Stimulated activated CD8-positive, alpha-beta memory T cell treated with anti-CD3 and anti-CD28 coated beads, Interleukin-2, amount 100 ng/mL, for 1 hour (primary cell): ENCODE measurements at places on chromosomes 4 and X.

DNA sequence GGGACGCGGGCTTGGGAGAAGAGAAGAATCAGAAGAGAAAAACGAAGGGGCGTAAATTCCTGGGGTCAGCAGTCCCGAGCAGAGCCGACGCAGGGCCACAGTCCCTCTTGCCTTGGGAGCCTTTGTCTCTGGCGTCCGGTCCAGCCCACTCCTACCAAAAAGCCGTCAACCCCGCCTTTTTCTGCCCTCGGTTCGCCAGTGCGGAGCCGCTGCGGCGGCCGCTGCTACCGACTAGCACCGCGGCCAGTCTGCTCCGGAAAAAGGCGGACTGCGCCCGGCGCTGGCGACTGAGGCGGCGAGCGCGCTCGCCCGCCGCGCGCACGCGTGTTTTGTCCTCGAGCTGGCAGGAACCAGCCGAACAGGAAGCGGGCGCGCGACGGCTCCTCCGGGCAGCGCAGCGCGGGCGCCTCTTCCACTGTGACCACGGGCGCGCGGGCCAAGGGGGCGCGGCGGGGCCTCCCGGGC, 502 bp downstream of the HNRNPDL start:
- DNase-seq, result no peak

DNA sequence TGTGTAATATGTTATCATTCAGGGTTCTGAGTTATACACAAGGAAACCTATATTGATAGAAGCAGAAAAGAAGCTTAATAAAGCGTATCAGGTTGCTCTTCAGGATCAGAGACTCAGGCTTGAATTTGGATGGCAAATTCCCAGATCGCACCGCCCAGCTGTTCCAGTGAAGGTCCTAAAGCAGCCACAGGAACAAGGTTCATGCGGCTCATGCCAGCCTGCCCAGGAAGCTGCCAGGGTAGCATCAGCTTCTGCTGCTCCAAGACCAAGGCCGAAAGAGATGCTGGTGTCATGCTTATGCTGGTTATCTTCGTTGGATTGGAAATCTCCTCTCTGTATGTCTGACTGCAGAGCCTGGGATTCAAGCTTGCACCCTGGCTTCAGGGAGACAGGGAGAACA, 127.7 kb downstream of the MANBA start:
- DNase-seq, result no peak

DNA sequence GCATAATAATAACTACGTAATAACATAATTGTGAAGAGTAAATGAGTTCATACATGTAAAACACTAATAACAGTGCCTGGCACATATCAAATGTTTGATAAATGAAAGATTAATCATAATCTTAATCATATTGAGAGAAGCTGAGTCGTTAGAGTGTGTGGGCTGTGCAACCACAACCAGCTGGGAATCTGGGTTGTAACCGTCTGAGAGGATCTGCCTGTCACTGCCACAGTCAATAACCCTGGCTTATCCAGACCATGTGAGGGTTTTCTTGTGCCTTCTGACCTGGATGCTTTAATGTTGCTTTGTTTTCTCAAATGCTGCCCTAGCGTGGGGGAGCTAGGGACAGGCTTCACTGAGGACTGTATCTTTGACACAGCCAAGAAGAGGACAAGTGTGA, 73.9 kb downstream of the TRPC5 start:
- DNase-seq, result no peak

DNA sequence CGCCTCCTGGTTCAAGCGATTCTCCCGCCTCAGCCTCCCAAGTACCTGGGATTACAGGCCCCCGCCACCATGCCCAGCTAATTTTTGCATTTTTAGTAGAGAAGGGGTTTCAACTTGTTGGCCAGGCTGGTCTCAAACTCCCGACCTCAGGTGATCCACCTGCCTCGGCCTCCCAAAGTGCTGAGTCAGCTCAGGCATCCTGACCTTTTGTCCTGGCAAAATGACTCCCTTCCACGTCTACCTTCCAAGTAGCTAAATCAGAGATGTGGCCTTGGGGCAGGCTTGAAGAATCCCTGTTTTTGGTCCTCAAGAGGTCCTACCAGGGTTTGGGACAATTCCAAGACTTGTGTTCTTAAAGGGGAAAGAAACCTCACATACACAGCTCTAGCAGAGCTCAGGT, 12.8 kb downstream of the AFAP1 start:
- DNase-seq, result no peak

GRCh38 chr4:70632028-70632427, 3.5 kb downstream of the ENAM start:
- no peak for DNase-seq

GRCh38 chrX:47574076-47574546, 8.1 kb upstream of the TIMP1 start:
- no peak for DNase-seq

- no peak for DNase-seq
These were observed 9.5 kb downstream of the SLC38A5 start for GRCh38 chrX:48460606-48461005.

- DNase-seq, result no peak
These were observed 160.6 kb downstream of the BCOR start for GRCh38 chrX:39936886-39937770.

DNA sequence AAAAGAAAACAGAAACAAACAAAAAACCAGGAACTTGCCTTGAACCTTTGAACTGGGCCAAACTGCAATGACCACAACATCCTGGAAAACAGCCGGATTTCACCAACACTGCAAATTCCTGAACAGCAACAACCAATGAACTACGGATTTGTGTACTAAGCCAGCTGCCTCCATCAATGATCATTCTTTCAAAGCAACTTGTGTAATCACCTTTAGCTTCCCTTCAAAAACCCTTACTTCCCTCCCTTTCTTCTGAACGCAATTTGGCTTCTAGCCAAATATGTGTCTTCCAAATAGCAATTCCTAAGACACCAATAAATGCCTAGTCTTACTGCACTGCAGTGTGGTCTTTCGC, 98.5 kb upstream of the FAM47C start:
- no peak for DNase-seq

- DNase-seq, result no peak
These were observed 31.2 kb upstream of the HGFAC start for GRCh38 chr4:3410401-3411135.

DNA sequence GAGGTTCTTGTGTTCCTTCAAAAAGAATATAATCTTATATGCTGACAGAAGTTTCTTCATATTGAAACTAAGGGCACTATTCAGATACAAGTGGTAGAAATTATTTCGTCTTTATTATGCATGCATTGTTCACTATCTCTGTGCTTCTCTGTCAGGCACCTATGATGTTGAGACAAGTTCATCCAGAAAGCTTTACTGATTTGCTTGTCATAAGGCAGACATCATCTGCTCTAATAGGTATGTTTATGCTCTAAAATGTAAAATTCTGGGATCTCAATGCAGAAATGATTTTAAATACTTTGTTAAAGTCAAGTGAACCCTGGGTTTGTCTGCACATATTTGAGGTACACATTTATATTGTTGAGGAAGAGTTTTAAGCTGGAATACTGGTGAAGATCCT, 3.6 kb downstream of the UGT2B11 start:
- no peak for DNase-seq

GRCh38 chr4:955161-955921, 18.0 kb downstream of the DGKQ start:
- no peak for DNase-seq

GRCh38 chrX:50081282-50081889, 119.4 kb downstream of the AKAP4 start:
- no peak for DNase-seq

GRCh38 chr4:124173912-124174311, 538.6 kb downstream of the ANKRD50 start:
- no peak for DNase-seq

GRCh38 chr4:15695240-15695699, 7.6 kb upstream of the BST1 start:
- DNase-seq, result no peak

DNA sequence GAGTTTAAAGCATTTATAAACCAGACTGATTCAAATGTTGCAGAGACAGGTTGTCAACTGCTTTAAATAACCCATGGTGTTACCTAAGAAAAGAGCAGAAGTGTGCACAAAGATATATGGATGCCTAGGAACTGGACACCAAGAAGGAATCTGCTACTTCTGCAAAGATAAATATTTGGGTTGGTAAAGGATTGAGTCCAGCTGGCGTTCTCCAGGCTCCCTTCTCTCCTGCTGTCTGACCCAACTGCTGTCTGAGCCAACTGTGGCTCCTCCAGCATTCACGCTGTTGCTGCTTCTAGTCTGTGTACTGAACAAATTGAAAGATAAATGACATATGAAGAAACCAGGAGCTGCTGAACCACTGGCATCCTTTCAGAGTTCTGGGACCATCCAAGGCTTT, 1167.8 kb upstream of the PRKX start:
- DNase-seq, result no peak

- DNase-seq, result no peak
These were observed 141.8 kb upstream of the NALF2 start for GRCh38 chrX:69362354-69362753.

GRCh38 chrX:137432609-137433008, 133.3 kb upstream of the ZIC3 start:
- DNase-seq, result no peak

DNA sequence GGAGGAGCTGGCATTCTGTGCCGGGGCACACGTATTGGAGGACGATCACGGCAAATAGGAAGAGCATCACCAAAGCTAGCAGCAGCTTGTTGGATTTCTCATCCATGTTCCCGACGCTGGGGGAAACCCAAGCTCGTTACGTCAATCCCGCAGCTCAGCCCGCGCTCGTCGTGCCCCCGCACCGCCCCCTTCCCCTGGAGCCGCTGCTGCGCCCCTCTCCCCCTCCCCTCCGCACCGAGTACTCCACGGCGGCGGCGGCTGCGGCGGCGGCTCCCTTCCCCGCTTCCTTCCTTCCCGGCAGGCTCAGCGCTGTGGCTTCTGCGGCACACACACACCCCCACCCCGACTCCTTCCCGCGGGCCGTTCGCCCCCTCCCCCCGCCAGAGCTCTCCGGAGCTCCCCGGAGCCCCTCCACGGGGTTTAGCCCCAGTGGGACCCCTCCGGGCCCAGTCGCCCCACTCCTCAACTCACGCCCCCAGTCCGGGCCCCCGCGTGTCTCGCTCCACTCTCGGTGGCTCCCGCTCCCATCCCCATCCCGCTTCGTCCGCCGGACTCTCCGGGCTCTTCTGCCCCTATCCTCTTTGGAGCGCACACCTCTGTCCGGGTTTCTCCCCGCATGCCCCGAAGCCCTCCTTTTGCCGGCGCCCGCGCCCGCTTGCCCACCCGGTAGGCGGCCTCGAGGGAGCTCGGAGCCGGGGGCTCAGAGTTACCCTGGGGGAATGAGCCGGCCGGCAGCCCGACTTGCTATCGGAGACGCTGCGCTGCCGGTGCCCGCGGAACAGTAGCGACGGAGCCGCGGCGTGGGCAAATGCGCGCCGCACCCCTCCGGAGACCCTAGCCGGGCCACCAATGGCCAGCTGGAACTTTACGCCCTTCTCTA, 978 bp downstream of the HS6ST2 start:
- DNase-seq, result no peak

GRCh38 chrX:100120956-100121355, 289.1 kb downstream of the PCDH19 start:
- DNase-seq, result no peak

DNA sequence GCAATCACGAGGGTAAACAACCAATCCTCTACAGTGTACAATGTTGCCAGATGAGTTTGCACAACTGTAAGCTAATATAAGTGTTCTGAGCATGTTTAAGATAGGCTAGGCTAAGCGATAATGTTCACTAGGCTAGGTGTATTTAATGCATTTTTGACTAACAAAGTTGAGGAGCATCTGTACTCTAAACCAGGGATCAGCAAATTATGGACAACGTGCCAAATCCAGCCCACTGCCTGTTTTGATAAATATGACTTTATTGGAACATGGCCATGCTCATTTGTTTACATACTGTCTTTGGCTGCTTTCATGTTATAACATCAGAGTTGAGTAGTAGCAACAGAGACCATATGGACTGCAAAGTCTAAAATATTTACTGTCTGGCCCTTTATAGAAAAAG, 46.3 kb upstream of the ARHGEF6 start:
- no peak for DNase-seq

GRCh38 chr4:85084371-85085094, 118.0 kb upstream of the WDFY3 start:
- no peak for DNase-seq

DNA sequence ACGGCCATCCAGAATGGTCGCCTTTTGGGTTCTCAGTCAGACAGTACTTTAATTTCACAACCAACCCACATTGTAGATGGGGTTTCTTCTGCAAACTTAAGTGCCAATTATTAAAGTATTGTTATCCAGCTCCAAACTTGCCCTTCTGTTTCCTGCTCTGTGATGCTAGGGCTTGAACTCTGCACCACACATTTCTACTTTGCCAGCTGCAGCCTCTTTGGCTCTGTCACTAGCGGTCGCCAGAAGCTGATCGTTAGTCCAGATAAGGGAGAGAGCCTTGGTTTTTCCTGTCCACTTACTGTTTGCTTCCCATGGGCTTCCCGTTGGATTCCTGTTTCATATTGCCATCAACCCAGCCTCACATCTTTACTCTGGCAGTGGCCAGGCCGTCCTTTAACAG, 196.6 kb downstream of the ASB9 start:
- DNase-seq, result no peak

- DNase-seq, result no peak
These were observed 291.1 kb upstream of the NOCT start for GRCh38 chr4:138724530-138724929.

- no peak for DNase-seq
These were observed 31.5 kb downstream of the NOP14 start for GRCh38 chr4:2931512-2932301.

DNA sequence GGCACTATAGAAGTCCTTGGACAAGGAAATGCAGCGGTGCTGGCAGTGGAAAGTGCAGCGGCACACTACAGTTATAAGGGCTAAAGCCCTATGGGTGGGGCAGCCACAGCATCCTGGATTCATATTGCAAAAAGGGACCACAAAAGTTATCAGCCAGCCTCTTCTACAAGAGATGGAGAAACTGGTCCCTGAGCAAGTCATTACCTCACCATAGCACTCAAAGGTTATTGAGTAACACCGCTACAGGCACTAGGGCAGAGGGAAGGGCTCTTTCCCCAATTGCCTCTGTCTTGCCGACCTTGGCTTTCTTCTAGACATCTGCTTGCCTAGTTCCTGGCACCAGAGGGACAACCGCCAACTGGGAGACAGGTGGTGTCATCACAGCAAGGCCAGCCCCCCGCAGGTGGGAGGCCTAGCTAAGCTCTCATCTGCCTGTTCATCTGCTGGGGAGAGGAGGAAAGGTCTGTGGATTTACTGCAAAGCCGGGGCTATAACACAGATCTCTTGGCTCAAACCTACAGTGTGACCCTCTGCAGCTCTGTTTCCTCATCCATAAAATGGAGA, 600.0 kb downstream of the BCOR start:
- DNase-seq, result no peak

DNA sequence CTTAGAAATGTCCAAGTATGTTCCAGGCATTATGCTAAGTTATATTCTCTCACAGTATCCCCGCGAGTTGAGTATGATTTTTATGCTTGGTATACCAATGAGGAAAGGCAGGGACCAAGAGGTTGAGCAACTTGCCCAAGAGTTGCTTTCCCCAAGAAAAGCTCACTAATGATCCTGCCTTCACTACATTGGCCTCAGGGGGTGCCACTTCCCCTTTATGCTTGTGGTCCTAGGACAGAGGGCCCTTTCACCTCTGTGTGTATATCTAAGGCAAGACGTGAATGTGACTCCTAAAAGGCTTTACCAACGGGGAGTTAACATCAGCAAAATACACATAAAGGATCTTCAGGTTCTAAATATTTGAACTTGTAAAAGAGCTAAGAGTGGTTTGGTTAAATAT, 164.4 kb upstream of the CPEB2 start:
- no peak for DNase-seq
